ENCODE measurements at places on chromosomes 13 and 19.

DNA sequence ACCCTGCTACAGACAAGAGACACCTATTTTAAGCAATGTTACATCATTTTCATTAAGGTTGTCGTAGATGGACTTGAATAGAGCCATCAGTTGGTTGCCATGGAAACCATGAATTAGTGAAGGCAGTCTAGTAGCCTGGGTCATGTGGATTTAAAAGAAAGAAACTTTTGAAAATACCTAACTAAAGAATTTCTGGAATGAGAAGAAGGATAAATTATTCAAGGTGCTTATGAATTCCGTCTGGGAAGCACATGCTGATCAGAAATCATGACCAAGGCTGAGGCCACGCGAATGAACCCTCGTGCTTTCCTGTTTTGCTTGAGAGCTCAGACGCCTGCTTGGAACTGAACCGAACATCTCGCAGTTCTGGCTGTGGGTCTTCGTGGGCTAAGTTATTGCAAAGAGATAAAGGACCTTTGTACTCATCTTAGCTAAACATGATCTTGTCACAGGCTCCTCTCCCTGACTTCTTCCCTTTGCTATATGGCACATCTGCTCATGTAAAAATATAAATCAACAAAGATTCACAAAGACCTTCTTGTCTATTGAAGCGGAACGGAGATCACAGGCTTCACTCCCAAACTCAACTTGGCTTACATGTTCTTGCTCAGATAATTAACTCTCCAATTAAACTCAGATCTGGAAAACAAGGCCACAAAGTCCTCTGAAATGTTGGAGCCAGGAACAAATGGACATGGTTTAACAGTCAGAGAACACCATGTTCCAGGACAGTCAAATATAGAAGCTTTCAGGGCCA, 140.2 kb downstream of the NUFIP1 start:
- DNase-seq: no peak

DNA sequence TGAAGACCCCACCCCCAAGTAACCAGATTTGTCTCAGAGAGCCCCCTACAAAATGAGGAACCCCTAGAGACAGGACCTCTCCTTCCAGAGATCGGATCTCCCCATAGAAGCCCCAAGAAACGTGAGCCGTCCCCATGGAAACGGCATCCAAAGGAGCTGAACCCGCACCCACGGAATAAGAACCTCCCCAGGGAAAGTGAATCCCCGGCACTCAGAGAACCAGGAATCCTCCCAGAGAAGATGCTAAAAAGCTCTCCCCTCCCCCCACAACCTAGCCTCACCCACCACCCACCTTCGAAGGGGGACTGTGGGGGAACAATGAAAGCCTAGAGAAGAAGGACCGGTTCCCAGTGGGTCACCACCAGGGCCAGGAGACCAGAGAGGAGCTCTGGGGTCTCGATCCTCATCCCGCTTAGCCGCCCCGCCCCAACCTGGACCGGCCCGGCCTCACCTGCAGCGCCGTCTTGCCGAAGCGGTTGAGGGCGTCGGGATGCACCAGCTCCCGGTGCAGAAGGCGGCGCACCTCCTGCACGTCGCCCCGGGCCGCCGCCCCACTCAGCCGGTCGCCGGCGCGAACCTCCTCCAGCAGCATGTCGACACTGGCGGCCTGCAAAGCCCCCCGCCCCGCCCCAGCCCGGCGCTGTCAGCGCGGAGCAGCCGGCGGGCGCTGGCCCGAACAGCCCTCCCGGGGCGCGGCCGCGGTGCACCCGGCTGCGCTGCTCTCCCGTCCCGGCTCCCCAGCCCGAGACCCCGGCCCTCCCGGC, 535 bp downstream of the CDKN2D start:
- DNase-seq: no peak

- no peak for DNase-seq
Observed at GRCh38 chr13:19519049-19519448, 42.3 kb downstream of the TPTE2 start.

GRCh38 chr19:1066748-1067340, at the start of gene ARHGAP45:
Gene ARHGAP45 (plus strand): TSS chr19:1067167. CDS start chr19:1067406, 239 bp downstream.
- DNase-seq: no peak

- no peak for DNase-seq
Observed at GRCh38 chr13:90302107-90302506, 1045.4 kb upstream of the MIR17HG start.

DNA sequence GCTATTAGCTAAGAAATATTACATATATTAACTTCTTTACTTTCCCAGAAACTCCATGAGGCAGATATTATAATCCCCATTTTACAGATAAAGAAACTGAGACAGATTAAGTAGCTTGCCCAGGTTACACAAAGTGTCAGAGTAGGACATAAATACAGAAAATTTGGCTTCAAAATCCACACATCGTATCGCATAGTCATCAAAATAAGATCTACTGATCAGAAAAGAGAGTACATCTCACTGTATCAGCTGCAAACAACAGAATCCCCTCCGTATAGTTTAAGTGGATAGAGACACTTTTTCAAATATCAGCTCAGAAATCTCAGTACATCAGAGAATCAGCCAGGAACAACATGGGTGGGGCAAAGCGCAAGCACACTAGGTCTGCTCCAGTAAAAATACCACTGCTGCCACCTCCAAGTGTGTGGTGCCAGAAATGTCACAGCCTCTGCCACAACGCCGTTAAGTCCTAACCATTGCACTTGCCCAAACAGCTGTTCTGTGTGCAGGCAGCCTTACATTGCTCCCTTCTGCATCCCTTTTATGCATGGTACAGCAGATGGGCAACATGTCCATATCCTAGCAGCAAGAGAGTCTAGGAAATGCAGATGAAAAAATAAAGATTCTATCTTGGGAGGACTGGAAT, 204.8 kb downstream of the KLF12 start:
- DNase-seq: no peak

GRCh38 chr13:39044536-39044935, 6.3 kb downstream of the NHLRC3 start:
- DNase-seq: no peak

GRCh38 chr13:70856025-70856424, 747.8 kb upstream of the KLHL1 start:
- no peak for DNase-seq

DNA sequence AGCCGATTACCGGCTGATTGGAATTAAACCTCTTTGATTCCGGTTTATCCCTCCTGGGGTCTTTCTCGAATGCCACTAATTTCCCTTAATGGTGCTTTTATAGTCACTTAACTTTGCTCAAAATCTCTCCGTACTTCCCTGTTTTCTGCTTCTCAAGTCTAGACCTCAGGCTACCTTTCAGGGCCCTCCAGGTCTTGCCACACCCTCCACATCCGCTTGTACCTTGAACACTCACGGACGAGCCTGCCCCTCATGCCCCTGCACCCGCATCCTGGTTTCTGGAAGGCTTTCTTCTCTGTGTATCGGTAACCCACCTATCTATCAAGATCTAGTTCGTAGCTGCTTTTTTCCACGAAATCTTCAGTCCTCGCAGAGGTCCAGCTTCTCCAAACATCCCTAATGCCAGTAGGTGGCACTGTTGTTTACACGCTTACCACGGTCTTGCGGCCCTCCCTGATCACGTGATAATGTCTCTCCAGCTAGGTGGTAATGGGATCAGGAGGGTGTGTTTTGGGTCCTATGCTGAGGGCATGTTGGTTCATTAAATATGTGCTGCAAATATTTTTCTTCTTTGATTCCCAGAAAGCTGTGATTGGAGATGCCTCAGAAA, 13.8 kb downstream of the ATP12A start:
- no peak for DNase-seq

GRCh38 chr19:31527443-31527842, 178.2 kb upstream of the TSHZ3 start:
- no peak for DNase-seq

GRCh38 chr13:111202156-111202621, 87.1 kb downstream of the ARHGEF7 start:
- no peak for DNase-seq

DNA sequence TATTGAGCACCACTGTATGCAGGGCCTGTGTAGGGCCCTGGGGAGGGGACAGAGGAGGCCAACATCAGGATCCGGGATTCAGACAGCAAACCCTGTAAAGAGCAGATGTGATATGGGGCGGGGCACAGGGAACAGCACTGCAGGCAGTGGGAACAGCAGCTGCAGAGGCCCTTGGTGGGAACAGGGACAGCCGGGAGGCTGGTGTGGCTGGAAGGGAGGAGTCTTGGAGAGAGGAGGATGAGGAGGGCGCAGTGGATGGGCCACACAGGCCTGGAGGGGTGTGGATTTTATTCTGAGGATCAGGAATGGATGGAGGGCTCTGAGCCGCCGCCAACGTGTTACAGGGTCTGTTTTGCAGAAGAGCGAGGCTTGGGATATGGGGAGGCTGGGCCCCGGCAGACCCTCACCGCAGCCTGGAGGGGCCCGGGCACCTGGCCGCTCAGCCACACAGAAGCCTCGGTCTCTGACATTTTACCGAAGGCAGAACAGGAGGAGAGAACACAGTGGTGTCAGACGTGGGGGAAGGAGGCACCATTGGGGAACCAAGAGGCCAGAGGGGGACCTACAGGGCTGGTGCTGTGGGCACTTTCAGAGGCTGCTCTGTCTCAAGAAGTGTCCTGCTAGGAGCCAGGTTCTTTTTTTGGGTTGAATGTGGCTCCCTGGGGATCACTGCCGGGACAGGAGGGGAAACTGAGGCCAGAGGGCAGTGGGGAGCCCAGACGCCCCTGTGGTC, 6.9 kb downstream of the EFNA2 start:
- no peak for DNase-seq

DNA sequence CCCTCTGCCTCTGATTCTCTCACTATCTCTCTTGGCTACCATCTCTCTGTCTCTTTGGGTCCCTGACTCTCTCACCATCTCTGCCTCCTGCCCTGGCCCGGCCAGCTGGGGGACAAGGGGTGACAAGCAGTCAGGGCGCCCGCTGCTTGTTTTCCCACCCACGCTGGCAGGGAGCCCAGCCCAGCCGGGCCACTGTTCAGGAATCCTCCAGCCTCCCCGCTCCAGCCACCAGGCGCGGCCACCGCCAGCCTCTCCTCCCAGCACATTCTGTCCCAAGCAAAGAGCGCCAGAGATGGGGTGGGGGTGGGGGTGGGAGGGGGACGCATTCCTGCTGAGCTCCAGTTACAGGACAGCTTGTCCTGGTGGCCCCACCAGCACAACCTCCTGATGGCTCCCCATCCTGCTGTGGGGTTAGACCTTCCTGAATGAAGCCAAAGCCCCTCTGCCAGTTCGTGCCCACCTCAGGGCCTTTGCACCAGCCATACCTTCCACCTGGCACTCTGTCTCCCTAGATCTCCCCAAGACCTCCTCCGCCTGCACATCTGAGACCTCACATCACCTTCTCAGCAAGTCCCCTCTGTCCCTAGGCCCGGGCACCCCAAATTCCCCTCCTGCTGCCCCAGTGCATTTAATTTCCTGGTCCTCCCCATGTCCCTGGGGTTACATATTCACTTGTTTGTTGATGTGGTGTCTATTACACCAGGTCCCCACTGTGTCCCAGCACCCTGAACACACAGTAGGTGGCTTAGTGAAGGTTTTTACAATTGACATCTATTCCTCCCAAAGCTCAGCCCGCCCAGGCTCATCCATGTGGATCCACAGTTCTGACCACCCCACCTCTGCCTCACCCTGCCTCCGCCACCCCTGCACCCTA, 12.5 kb downstream of the ARRDC2 start:
- DNase-seq: peak; percentile 96

DNA sequence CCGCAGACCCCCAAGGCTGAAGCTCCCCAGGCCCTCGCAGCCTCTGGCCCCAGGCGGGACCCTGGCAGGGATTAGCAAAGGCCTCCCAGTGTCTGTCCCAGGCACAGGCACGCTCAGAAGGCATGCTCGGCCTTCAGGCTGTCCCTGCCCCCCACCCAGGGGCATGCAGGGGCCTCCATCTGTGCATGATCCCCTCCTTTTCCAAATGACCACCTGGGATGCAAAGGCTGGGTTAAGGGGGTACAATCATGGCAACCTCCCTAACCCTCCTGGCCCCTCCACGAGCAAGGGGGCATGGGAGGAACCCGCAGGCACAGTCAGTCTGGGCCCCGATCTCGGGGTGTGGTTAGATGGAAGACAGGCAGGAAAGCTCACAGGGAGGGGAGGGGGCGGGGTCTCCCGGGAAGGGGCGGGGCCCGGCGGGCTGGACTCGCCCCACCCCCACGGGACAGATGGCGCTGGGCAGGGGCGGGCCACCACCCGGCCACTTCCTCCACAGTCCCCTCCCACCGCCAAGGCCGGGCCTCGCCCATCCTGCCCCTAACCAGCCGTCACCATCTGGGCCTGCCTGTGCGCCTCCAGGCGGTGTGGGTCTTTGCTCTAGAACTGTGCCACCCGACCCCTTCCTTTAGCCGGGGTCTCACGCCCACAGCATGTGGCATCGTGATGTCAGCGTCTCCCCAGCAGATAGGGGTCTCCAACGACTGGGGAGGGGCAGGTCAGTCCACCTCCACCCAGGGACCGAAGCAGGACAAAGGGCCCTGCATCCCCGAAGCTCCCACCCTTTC, 7.0 kb upstream of the REXO1 start:
- peak; percentile 93 for DNase-seq

DNA sequence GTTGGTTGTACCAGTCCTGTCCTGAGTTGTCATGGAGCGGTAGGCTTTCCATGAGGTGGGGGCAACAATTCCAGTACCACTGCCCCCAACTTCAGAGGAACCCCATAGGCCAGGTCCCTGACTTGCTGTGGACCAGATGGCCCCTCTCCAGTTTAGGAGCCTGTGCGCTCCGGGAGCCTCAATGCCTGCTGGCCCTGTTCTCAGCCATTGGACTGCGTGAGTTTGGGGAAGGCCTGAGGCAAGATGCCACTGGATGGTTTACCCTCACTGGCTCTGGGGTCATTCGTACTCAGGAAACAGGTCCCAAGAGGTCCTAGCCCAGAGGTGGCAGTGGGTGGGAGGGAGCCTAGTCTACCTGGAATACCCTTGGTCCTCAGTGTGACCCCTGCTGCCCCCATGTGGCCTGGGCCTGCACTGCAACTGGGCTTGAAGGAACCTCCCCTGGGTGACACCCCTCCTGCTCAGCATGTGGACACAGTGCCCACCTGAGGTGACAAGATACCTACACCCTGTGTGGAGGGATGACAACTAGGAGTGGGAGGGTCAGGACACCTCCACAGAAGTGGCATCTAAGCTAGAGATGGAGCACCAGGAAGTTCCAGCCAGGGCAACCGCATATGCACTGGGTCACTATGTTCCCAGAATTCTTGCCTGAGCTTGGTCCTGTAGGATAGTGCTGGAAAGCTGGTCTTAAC, 6.0 kb upstream of the PRR19 start:
- DNase-seq: peak; percentile 84

- no peak for DNase-seq
Observed at GRCh38 chr13:105595471-105595870, 940.0 kb downstream of the EFNB2 start.

DNA sequence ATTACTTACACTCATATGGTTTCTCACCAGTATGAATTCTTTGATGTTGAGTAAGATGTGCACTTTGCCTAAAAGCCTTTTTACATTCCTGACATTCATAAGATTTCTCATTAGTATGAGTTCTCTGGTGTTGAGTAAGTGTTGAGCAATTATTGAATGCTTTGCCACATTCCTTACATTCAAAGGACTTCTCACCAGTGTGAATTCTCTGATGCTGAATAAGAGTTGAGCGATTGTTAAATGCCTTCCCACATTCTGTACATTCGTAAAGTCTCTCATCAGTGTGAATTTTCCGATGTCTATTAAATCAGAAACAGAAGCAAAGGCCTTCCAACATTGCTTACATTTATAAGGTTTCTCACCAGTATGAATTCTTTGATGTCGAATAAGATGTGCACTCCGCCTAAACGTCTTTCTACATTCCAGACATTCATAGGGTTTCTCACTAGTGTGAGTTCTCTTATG, 14.2 kb upstream of the ZFP30 start:
- DNase-seq: no peak

All from left ventricle myocardium inferior (tissue), 1 donor.